SJSA1 (cell line): ENCODE measurements at places on chromosomes 5 and 9. TPM values are rescaled to one million over a fixed set of nuclear protein-coding genes. Genes with fewer than 3 reads are reported as not detected.
A peak's percentile ranks its signal among the peaks of the same experiment; 100 is the strongest.

GRCh38 chr5:159788835-159789331 is 127.4 kb upstream of the ADRA1B start:
- DNase-seq: peak; percentile 49

ARAP3 gene
- total RNA-seq: 7.6 and 8.1 TPM in 2 replicates

GRCh38 chr9:89879276-89879675 is 274.5 kb downstream of the GADD45G start:
- peak; percentile 17 for DNase-seq

DNA sequence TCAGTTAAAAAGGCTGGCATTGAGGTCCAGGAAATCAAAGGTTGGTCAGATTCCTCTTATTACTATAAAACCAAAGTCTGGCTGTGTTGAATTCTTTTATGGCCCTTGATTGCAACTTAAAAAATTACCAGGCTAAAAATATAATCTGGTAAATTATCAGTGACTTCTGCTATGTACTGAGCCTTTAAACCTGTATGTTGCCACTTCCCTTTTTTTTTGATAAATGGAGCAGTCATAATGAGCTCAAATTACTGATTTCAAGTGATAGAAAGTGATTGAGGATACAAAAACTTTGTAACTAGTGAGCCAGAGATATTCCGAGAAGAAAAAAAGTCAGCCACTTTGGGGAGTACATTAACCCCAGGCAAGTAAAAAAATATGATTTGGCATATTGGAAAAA is 100.1 kb downstream of the GIN1 start:
- no peak for DNase-seq

- no peak for DNase-seq
Measured at GRCh38 chr5:1319436-1320256, 24.8 kb upstream of the TERT start.

DNA sequence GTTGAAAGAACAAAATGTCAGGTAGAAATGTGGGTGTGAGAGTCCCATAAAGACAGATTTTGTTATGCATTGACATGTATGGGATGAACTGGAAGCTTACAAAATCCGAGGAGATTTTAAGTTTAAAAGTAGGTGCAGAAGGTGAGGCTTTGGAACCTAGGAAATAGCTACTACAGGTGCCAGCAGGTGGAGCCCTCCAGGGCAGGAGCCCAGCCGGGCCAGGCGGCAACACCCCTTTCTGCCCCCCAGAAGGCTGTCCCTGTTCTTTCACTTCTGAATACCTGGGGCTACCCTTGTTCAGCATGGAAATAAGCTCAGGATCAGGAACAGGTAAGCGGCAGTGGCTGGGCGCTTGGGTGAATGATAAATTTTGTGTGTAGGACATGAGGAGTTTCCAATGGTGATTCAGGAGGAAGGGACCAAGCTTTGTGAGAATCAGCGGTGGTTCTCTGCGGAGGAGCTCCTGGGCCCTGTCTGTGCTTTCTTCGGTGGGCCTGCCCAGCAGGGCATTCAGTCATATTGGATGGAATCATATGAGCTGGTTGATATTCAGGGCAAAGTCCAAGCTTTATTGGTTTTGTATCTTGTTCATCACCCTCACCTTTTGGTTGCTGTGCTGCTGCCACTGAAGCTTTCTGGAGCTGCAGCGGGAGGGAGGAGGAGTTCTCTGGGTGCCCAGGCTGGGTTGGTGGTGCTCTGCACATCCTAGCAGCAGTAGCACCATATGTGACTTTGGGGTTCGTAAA is 12.3 kb downstream of the PCBD2 start:
- no peak for DNase-seq

ALDOB gene
- total RNA-seq: not detected in 2 replicates

GLRA1 gene
- not detected in 2 replicates for total RNA-seq

DNA sequence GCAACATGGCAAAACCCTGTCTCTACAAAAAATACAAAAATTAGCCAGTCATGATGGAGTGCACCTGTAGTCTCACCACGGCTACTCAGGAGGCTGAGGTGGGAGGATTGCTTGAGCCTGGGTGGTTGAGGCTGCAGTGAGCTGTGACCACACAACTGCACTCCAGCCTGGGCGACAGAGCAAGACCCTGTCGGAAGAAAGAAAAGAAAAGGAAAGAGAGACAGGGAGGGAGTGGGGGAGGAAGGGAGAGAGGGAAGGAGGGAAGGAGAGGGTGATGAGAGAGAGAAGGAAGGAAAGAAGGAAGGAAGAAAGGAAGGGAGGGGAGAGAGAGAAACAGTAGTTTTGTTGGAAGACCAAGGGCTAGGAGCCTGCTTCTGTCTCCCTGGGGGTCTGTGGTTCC is 142.4 kb downstream of the C9orf50 start:
- DNase-seq: no peak

GRCh38 chr9:22773501-22774220 is 327.0 kb downstream of the DMRTA1 start:
- no peak for DNase-seq

PCDHB10 gene
- 3.3 and 4.7 TPM in 2 replicates for total RNA-seq

DNA sequence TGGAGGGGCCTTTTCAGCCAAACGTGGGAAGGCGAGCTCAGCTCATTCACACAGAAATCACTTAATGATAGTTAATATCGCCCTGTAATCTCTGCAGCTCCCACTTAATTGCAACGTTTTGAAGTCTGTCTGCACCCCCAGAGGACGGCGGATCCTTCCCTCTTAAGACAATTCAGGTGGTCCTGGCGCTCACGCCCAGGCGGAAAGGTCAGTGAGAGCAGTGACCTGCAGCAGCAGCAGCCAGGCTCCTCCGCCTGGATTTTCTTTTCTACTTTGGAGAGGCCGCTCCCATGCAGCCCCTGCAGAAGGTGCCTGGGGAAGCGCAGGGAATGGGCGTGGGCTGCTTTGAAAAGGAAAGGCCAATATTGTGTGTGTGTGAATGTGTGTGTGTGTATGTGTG is 400.9 kb upstream of the IRX1 start:
- DNase-seq: no peak
